ENCODE measurements at places on chromosomes 4 and X.
A peak's percentile ranks its signal among the peaks of the same experiment; 100 is the strongest.

DNA sequence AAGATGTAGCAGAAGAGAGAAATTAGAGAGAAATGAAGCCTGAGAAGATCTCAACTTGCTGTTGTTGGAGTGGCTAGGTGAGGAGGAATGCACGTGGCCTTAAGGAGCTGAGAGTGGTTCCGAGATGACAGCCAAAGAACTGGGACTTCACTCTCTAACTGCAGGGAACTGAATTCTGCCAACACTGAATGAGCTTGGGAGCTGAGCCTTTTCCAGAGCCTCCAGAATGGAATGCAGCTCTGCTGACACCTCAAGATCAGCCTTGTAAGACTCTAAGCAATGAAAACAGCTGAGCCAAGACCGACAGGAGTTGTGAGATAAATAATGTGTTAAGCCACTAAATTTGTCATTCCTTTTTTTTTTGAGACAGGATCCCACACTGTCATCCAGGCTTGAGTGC is 73.0 kb downstream of the TLL1 start:
- DNase-seq, result no peak

- no peak for DNase-seq
These were observed 925.6 kb downstream of the SH3BGRL start for GRCh38 chrX:82127228-82128123.

- DNase-seq, result no peak
These were observed 88.4 kb upstream of the TET2 start for GRCh38 chr4:105058177-105058812.

- no peak for DNase-seq
These were observed 363.5 kb downstream of the BCOR start for GRCh38 chrX:39734174-39734776.

- DNase-seq, result no peak
These were observed 100.5 kb downstream of the PHKA2 start for GRCh38 chrX:18883234-18883960.

DNA sequence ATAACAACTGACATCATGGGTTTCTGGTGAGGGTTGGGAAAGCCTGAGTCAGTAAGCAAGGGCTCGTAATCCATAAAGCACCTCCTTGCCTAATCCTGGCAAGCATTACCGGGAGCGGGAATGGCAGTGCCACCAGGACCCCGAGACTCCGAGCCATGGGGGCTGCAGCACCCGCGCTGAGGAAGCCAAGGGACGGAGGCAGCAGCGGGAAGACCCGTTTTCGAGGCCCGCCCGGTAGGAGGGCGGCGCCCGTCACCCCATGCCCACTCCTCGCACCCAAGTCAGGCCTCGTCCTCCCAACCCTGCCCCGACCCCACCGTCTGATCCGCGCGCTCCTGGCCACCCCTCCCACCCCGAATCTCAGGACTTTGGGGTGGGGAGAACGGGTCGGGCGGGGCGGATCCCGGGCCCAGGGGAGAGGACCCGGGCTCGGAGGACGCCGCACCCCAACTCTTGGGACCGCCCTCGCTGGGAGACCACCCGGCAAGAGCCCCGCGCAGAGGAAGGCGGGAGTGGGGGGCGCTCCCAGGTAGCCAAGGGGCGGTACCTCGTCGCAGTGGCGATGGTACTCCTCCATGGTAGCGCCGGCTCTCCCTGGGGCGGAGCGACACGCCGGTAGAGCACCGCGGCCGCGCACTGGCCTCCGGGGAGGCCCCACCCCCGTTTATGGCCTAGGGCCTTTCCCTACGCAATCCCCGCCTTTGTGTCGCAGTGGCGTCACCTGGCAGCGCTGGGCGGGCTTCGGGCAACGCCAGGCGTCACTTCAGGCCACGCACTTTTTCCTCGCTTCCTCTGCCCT is at the start of gene DYNLT3:
DYNLT3 (minus strand) TSS at position 638 of the 799 bp plus-strand sequence; CDS start at position 577, 61 bp downstream.
- peak; percentile 54 for DNase-seq

GRCh38 chr4:96379524-96379923 is 539.6 kb downstream of the PDHA2 start:
- DNase-seq, result no peak

GRCh38 chr4:152234571-152234970 is 301.3 kb downstream of the FBXW7 start:
- DNase-seq, result no peak

DNA sequence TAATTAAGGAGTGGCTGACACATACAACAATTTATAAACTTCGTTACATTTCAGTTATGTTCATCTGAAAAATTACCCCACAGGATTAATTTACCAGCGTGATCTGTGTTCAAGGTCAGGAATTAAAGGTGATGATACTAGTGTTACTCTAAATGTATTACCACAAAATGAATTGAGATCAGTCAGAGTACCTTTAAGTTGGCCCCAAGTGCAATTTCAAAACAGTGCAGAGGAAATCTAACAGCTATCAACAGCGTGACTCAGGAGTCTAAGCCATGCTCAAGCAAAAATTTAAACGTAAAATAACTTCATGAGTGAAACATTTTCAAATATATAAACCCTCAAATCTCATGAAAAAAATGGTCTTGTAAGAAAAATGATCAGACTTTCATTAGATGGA is 18.7 kb downstream of the ANTXR2 start:
- DNase-seq, result no peak

- no peak for DNase-seq
These were observed 132.3 kb upstream of the PJA1 start for GRCh38 chrX:69297506-69297905.

GRCh38 chrX:38260231-38260630 is 39.6 kb upstream of the SRPX start:
- no peak for DNase-seq

DNA sequence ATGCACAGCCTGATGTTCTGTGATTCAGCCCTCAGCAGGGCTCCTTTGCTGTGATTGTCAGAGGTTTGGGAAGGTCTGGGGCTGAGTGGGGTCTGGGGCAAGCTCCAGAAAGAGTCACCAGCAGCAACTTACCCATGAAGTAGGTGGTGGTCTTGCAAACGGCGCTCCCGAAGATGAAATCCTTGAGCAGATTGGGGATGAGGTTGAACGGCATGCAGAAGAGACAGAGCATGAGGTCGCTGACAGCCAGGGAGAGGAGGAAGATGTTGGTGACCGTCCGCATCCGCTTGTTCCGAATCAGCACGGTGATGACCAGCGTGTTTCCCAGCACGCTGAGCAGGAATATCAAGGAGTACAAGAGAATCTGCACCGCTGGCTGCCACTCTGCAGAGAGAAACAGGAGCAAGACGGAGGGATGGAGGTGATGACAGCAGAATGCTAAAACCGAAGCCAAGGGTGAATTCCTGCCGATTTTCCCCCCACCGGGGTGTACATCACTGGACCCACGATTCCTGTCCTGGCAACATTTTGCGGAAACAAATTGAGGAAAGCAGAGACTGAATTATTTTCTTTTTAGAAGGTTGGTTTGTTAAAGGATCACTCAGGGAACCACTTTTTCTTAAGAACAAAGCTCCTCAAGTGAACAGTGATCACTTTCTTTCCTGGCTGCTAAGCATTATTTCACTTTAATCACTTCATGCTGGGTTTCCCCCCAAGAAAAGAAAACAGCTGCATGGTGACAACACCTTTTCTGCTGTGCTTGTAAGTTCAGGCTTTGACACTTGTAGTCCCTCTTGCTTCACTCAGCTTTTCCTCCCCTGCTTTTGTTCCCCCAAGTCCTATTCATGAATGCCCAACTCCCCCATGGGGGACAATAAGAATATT is 941 bp downstream of the CCKAR start:
- DNase-seq, result no peak

- no peak for DNase-seq
These were observed 51.8 kb upstream of the VEGFD start for GRCh38 chrX:15435836-15436619.

GRCh38 chr4:147056940-147057610 is 111.4 kb upstream of the TTC29 start:
- DNase-seq, result no peak

DNA sequence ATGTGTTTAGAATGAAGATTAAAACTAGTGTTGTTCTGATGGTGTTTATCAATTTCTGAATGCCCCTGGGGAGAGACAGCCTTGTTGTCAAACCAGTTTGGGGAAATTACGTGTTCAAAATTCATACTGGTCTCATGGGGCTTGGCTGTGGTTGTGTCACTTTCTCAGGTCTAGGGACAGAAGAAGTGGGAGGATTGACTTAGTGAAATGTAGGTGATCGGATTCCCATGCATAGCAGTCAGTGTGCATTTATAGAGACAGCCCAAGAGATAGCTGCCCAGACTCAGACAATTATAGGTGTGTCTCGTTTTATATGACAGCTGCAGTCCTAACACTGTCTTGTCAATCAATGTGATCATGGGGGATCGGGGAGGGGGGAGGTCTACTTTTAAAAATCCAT is 94.4 kb upstream of the CLCN4 start:
- DNase-seq, result no peak

- DNase-seq, result no peak
These were observed 174.1 kb upstream of the ADAMTS3 start for GRCh38 chr4:72743078-72743477.

GRCh38 chr4:83170952-83171399 is 56.4 kb upstream of the PLAC8 start:
- DNase-seq, result no peak

DNA sequence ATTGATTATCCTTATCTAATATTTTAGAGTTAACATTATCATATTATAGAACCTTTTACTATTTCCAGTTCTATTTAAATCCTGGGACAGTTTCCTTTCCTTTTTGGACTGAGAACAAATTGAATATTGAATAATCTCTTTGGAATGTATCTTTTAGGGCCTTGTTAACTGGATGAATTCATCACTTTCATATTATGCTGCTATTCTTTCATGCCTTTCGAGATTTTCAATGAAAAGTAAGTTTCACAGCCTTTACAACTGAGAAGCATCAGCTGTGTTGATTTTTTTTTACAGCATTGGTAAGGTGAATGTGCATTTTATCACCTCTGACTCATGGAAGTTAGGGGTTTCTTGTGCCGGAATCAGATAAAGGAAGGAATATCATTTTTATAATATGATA is 39.6 kb downstream of the PDLIM5 start:
- no peak for DNase-seq

- DNase-seq, result no peak
These were observed 25.7 kb upstream of the MND1 start for GRCh38 chr4:153318696-153319320.

- no peak for DNase-seq
These were observed 113.3 kb downstream of the EFNB1 start for GRCh38 chrX:68942104-68942503.

DNA sequence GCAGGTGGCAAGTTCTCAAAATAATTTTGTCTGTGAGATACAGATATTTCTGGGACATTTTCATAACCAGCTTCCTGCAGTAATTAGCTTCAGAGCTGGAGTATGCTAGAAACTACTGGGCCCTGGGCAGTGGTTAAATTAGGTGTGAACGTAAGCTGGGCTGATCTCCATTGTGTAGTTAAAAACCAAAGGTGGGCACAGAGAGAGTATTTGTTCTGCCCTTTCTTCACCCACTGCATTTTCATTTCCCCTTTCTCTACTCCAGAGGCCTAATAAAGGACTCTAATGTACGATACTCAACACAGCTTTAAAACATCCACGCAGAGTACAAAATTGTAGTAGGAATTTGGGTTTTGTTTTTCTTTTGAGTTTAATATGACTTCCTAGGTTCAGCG is 252.7 kb downstream of the SPRY1 start:
- DNase-seq, result no peak

GRCh38 chr4:55381502-55381901 is 14.3 kb upstream of the TMEM165 start:
- no peak for DNase-seq

DNA sequence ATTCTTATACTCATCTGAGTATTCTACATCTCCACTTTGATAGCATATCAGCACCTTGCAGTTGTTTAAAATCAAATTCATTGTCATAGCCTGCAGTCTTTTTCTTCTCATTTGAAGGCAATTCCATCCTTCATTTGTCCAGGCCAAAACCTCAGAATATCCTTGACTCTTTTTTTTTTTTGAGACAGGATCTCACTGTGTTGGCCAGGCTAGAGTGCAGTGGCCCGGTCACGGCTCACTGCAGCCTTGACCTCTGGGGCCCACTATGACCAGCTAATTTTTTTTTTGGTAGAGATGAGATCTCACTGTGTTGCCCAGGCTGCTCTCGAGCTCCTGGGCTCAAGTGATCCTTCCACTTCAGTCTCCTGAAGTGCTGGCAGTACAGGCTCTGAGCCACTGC is 2.6 kb downstream of the MRPL1 start:
- no peak for DNase-seq

GRCh38 chr4:141002323-141002805 is 130.9 kb downstream of the RNF150 start:
- DNase-seq, result no peak

GRCh38 chr4:157172011-157172410 is 48.5 kb upstream of the GRIA2 start:
- no peak for DNase-seq

DNA sequence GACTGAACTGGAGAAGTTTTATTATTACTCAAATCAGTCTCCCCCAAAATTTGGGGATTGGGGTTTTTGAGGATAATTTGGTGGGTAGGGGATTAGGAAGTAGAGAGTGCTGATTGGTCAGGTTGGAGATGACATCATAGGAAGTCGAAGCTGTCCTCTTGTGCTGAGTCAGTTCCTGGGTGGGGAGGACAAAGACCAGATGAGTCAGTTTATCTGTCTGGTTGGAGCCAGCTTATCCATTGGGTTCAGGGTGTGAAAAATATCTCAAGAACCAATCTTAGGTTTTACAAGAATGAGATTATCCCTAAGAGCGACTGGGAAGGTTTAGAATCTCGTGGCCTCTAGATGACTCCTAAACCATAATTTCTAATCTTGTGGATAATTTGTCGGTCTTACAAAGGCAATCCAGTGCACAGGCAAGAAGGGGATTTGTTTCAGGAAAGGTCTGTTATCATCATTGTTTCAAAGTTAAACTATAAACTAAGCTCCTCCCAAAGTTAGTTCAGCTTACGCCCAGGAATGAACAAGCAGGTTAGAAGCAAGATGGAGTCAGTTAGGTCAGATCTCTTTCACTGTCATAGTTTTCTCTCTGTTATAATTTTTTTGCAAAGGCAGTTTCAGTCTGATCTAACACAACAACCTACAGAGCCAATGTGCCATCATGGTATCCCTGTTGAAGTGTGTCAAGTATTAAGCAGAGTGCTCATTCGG is 274.5 kb downstream of the SLC7A11 start:
- DNase-seq, result no peak

GRCh38 chr4:61824454-61824853 is 624.3 kb downstream of the ADGRL3 start:
- no peak for DNase-seq

- DNase-seq, result no peak
These were observed 166.8 kb downstream of the UNC5C start for GRCh38 chr4:95381843-95382580.

DNA sequence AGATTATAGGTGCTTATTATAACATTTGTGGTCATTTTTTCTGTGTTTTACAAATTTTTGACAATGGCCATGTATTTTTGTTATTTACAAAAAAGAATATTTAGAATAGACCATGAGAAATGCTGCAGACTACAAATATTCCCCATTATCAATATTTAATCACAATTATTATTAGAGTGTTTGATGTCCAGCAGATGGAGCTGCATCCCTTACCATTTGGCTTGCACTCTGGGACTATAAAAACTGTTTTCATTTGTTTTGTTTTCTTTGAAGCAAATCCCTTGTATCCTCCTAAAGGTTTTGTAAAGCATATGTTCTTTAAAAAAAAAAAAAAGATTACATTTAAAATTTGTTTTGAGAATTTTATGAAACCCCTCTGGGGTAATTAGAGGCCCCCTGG is 85.6 kb upstream of the CXorf66 start:
- DNase-seq, result no peak
